ENCODE measurements at places on chromosomes 3 and 15.
A peak's percentile ranks its signal among the peaks of the same experiment; 100 is the strongest.

- no peak overlapping the region for H3K4me3 ChIP-seq
- DNase-seq, result no peak
- H3K27me3 ChIP-seq, result no peaks in the 10 kb centered on the region
- peaks cover 21% of the 10 kb centered on the region for H3K4me1 ChIP-seq
These were observed 4.8 kb downstream of the LRRC58 start for GRCh38 chr3:120344349-120344748.

DNA sequence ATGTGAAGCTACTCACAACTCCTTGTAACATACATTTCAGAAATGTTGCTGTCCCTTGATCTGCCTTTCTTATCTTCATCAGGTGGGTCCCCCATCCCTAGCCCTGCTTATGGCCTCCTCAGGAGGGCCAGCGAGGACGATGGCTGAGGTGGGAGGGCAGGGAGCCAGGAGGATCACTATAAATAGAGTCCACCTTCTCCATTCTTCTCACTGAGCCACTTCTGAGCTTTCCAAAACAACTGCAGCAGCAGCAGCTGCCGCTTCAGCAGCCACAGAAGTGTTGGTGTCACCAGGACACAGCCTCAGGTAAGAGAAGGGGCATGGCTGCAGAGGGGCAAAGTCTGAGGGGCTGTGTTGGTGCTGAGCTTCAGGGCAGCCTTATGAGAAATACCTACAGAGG lies 53.5 kb downstream of the ANAPC13 start:
- DNase-seq, result no peak
- H3K27ac ChIP-seq, result no peak overlapping the region
- H3K27me3 ChIP-seq, result peaks cover 2% of the 10 kb centered on the region
- no peaks in the 10 kb centered on the region for H3K4me1 ChIP-seq

DNA sequence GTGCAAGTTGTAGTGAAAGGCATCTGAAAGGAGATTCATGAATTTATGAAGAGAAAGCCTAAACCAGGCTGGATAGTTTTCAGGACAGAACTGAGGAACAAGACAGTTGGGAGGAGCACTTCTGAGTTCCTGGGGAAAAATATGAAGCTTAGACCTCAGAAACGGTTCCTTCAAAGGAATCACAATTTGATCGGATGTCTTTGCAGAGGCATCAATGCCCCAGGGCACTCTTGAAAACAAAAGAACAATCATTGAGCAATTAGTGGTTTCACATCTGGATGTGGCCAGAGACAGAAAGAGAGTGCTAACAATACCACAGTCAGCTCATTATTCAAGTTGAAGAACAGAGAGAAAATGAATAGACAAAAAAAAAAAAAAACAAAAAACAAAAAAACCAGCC lies 86.2 kb downstream of the KLF13 start:
- H3K27ac ChIP-seq, result no peak overlapping the region
- no peaks in the 10 kb centered on the region for H3K36me3 ChIP-seq
- no peaks in the 10 kb centered on the region for H3K27me3 ChIP-seq
- H3K4me3 ChIP-seq, result no peak overlapping the region
- H3K4me1 ChIP-seq, result no peaks in the 10 kb centered on the region
- no peak for DNase-seq

DNA sequence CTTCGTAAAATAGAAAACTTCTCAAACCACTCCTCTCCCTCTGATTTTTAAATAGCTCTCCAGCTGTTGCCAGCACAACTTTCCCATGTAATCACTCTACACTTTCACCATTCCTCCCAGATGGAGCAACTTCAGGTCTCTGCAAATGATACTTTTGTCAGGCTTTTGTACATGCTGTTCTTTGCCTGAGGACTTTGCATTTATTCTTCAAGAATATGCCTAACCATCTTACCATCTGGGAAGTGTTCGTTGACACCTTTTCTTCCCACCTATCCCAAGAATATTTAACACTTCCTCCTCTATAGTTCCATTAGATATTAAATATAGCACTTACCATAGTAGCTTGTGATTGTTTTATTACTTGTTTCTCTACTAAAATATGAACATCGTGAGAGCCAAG lies 703.7 kb downstream of the CADM2 start:
- no peaks in the 10 kb centered on the region for H3K27me3 ChIP-seq
- no peaks in the 10 kb centered on the region for H3K4me1 ChIP-seq
- no peaks in the 10 kb centered on the region for H3K36me3 ChIP-seq
- H3K4me3 ChIP-seq, result no peak overlapping the region

- no peak overlapping the region for H3K27ac ChIP-seq
- no peak overlapping the region for H3K4me3 ChIP-seq
- DNase-seq, result no peak
- peaks cover 14% of the 10 kb centered on the region for H3K4me1 ChIP-seq
- no peaks in the 10 kb centered on the region for H3K27me3 ChIP-seq
- peaks cover 42% of the 10 kb centered on the region for H3K36me3 ChIP-seq
These were observed 1.7 kb upstream of the STAB1 start for GRCh38 chr3:52493232-52494017.

DNA sequence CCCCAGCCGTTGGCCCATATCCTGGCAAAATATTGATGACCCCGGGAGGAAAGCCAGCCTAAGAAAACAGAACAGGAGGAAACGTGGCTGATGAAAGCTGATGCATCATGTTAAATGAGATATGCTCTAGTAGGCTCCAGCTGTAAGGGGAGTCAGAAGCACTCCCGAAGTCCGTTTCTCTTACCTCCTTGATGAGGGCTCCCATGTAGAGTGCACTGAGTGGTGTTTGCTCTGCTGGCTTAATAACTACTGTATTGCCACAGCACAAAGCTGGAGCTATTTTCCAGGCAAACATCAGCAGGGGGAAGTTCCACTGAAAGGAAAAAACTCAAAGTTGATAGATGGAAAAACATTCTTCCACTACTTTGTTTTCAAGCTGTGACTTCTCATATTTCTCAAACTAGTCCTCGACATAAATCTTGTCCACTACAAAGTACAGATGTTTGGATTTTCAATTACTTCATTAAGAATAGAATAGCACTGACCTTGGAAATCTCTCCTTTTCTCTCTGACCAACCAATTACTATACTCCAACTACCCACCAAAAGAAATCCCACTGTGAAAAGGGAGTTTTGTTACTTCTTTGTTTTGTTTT lies 72.7 kb downstream of the ALDH1A2 start:
- no peaks in the 10 kb centered on the region for H3K4me1 ChIP-seq
- peaks cover 11% of the 10 kb centered on the region for H3K27me3 ChIP-seq
- H3K36me3 ChIP-seq, result no peaks in the 10 kb centered on the region
- no peak overlapping the region for H3K4me3 ChIP-seq
- no peak for DNase-seq

DNA sequence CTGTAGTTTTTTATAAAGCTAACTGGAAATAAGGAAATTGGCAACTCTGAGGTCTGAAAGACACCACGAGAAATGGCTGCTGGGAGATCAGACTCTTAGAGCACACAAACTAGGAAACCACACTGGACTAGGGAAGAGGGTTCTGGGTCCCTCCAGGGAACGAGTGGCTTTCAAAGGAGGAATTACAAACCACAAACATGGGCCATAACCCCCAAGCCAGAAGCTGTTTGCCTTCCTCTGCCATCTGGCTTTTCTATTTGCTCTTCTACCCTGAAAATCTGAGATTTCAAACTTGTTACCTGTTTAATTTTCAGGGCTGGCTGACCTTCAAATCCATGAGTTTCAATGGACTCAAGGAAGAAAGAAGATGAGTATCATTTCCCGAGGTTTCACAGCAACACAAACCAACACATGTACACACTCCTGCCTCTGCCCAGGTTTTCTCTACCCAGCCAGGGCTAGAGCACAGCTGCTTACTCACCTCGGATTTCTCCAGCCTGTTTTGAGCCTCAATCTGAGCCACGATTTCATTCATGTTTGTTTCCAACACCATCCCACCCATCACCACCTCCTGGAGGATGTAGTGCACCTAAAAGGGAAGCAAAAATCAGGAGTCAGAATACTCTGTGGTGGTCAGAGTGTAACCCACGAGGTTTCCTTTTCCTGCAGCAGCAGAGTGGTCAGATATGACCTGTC lies 22.6 kb upstream of the ANPEP start:
- H3K4me3 ChIP-seq, result no peak overlapping the region
- H3K27ac ChIP-seq, result no peak overlapping the region
- H3K4me1 ChIP-seq, result no peaks in the 10 kb centered on the region
- no peaks in the 10 kb centered on the region for H3K27me3 ChIP-seq

GRCh38 chr3:66242788-66243464 lies 22.1 kb downstream of the SLC25A26 start:
- H3K27me3 ChIP-seq, result no peaks in the 10 kb centered on the region
- no peak overlapping the region for H3K27ac ChIP-seq
- no peak for DNase-seq
- H3K4me1 ChIP-seq, result no peaks in the 10 kb centered on the region

DNA sequence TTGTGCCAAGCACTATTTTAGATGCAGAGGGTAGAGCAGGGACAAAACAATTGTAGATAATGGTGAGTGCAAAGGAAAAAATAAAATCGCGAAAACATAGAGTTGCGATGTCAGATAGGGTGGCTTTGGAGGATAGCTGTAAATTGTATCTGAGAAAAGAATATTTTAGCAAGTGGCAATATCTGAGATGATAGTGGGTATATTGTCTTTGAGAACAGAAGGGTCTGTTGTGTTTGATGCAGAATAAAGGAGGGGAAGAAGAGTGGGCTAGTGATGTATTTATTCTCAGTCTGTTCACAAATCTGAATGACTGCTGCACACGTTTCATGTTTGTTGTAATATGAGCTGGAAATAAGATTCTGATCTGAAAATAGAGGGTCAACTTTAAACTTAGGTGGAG lies 396.8 kb downstream of the CADM2 start:
- H3K4me1 ChIP-seq, result no peaks in the 10 kb centered on the region
- H3K27ac ChIP-seq, result no peak overlapping the region
- no peaks in the 10 kb centered on the region for H3K36me3 ChIP-seq
- H3K4me3 ChIP-seq, result no peak overlapping the region

- peaks cover 6% of the 10 kb centered on the region for H3K4me1 ChIP-seq
- no peak overlapping the region for H3K4me3 ChIP-seq
- no peak overlapping the region for H3K27ac ChIP-seq
- DNase-seq, result no peak
- no peaks in the 10 kb centered on the region for H3K36me3 ChIP-seq
These were observed 13.8 kb downstream of the RPL39L start for GRCh38 chr3:187125319-187126031.

DNA sequence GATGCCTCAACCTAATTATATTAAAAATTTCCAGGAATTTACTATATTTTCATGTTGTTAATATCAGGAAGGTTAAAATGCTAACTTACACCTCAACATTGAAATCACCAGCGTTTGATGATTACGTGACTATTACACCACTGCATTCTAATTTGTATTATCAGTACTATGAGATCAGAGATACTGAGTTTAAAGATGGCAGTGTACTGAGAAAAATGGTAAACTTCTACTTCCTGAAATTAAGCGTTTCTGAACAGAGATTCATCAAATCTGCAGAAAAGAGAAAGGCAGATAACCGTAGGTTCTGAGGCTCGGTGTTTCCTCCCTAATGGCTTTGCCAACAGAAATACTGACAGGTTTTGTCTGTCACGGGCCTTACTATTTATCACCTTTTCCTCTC lies 69.9 kb downstream of the CRTC3 start:
- H3K4me3 ChIP-seq, result no peak overlapping the region
- peak overlapping the region; percentile 49 for H3K27ac ChIP-seq
- peaks cover 10% of the 10 kb centered on the region for H3K36me3 ChIP-seq
- DNase-seq, result no peak
- no peaks in the 10 kb centered on the region for H3K27me3 ChIP-seq

- H3K27ac ChIP-seq, result no peak overlapping the region
- DNase-seq, result no peak
- H3K36me3 ChIP-seq, result no peaks in the 10 kb centered on the region
These were observed 78.3 kb downstream of the SMAD6 start for GRCh38 chr15:66780172-66780972.

GRCh38 chr3:36918050-36918449 lies 26.8 kb downstream of the TRANK1 start:
- no peak overlapping the region for H3K4me3 ChIP-seq
- no peaks in the 10 kb centered on the region for H3K27me3 ChIP-seq
- H3K27ac ChIP-seq, result no peak overlapping the region
- peaks cover 8% of the 10 kb centered on the region for H3K4me1 ChIP-seq
- H3K36me3 ChIP-seq, result no peaks in the 10 kb centered on the region

- peaks cover 35% of the 10 kb centered on the region for H3K36me3 ChIP-seq
- no peaks in the 10 kb centered on the region for H3K27me3 ChIP-seq
- H3K27ac ChIP-seq, result peak overlapping the region; percentile 98
- H3K4me3 ChIP-seq, result peak overlapping the region; percentile 92
- DNase-seq, result peak; percentile 62
These were observed 1.1 kb downstream of the RBSN start for GRCh38 chr3:15097891-15098290.

DNA sequence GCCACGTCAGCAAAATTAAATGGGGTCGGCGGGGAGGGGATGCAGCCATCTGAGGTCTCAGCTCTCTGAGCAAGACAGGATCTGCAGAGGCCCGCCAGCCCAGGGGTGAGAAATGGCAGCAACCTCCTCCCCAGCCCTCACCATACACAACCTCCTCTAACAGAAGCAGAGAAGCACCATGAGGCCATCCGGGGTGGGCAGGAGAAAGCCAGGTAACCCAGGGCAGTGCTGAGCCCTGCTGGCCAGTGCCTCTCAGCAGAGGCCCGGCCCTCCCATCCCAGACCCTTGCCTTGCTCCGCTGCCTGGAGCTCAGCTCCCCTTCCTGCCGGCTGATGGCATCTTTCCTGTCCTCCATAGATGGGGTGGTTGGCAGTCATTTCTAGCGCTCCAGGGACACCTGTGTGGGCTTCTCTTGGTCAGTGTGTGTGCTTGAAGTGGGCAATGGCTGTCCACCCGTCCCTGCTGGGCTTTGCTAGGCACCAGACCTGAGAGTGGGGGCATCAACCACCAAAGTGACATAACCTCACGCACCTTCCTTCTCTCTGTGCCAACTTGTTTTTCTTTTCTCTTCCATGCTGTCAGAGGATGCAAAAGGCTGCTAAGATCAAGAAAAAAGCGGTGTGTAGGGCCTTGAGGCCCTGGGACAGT lies 175.8 kb downstream of the NSMCE3 start:
- H3K4me3 ChIP-seq, result no peak overlapping the region
- H3K36me3 ChIP-seq, result peaks cover 37% of the 10 kb centered on the region
- no peak for DNase-seq
- H3K27ac ChIP-seq, result no peak overlapping the region
- H3K4me1 ChIP-seq, result peaks cover 18% of the 10 kb centered on the region

DNA sequence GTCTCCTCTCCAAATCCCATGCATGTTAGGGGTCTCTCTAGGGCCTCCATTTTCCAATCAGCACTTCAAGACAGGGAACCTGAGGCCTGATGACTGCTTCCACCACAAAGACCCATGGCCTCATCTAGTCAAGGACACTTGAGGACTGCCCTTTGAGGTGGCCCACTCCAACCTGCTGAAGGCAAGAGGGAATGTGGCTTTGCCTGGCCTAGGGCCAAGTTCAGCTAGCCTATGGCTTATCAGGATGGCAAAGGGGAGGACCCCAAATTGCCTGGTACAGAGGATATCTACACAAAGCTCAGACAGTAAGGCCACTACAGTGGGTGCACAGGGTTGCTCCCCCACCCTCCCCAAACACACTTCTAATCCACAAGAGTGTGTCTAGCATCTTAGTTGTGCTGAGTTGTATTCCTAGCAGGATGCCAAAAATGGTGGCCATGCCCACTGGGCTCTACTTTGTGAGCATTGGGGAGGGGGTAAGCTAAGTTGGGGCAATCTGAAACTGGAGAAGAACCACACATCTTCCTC lies 10.0 kb upstream of the GRAMD2A start:
- H3K27me3 ChIP-seq, result no peaks in the 10 kb centered on the region
- H3K4me1 ChIP-seq, result no peaks in the 10 kb centered on the region
- no peak overlapping the region for H3K4me3 ChIP-seq
- H3K27ac ChIP-seq, result no peak overlapping the region

GRCh38 chr15:52558196-52558595 lies 10.6 kb downstream of the ARPP19 start:
- peaks cover 18% of the 10 kb centered on the region for H3K4me1 ChIP-seq
- H3K36me3 ChIP-seq, result peaks cover 43% of the 10 kb centered on the region
- no peak overlapping the region for H3K27ac ChIP-seq
- DNase-seq, result no peak

GRCh38 chr3:98782824-98783500 lies 19.8 kb downstream of the ST3GAL6 start:
- no peak for DNase-seq
- H3K36me3 ChIP-seq, result no peaks in the 10 kb centered on the region
- no peaks in the 10 kb centered on the region for H3K27me3 ChIP-seq
- H3K27ac ChIP-seq, result no peak overlapping the region

Data from CD4-positive, alpha-beta T cell (primary cell).